ENCODE measurements at places on chromosomes 2 and 18.

GRCh38 chr2:204416236-204416635, 129.0 kb upstream of the PARD3B start:
- no peak for DNase-seq

GRCh38 chr2:229342376-229342775, 71.3 kb upstream of the PID1 start:
- DNase-seq, result no peak

DNA sequence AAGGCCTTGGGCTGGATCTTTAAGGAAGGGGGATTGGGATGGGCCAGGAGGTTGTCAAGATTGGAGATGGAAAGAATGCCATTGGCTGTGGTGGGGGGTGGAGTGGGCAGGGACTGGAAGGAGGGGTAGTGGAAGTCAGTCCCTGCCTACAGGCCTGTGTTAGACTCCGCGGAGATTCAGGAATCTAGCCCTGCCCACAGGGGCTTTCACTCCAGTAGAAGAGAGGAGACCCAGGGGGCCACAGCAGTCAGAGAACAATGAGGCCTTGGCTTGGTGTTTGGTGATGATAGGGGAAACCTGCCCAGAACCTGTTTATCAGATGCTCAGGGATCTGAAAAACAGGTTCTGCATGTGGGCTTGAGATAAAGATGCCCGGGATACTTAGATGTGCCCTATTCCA, 6.1 kb downstream of the STEAP3 start:
- DNase-seq, result no peak

GRCh38 chr2:197204519-197205250, 105.9 kb downstream of the ANKRD44 start:
- DNase-seq, result no peak

GRCh38 chr2:65901756-65902155, 469.4 kb upstream of the SPRED2 start:
- no peak for DNase-seq

GRCh38 chr2:47160660-47161059, 5.6 kb upstream of the STPG4 start:
- DNase-seq, result no peak

GRCh38 chr2:189633392-189633811, 27.9 kb upstream of the ASNSD1 start:
- DNase-seq, result no peak

- DNase-seq, result no peak
These were observed 1.4 kb downstream of the AGPS start for GRCh38 chr2:177393824-177394593.

- DNase-seq, result no peak
These were observed 485.4 kb downstream of the TNS1 start for GRCh38 chr2:217517402-217517801.

- no peak for DNase-seq
These were observed 19.4 kb upstream of the TMEM178A start for GRCh38 chr2:39646267-39646666.

GRCh38 chr18:78767648-78768071, 212.0 kb upstream of the SALL3 start:
- no peak for DNase-seq

DNA sequence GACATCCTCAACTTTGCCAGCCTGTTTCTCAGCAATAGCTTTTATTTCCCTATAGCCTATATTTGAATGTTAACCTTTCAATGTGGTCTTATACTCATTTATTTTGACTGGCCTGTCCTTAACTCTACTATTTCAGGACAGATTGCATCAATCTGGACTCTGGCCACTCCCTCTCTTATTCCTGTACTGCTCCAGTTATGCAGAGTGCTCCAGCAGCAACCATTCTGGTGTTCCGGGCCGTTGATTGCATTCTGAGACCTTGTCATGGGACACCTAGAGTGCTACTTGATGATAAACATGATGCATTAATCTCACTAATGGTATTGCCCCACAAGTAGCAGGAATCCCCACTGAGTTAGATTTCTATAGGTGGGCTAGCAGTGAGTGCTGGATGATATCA, 363.4 kb downstream of the LRRTM1 start:
- no peak for DNase-seq

- DNase-seq, result no peak
These were observed 111.6 kb downstream of the TACR1 start for GRCh38 chr2:75087736-75088135.

DNA sequence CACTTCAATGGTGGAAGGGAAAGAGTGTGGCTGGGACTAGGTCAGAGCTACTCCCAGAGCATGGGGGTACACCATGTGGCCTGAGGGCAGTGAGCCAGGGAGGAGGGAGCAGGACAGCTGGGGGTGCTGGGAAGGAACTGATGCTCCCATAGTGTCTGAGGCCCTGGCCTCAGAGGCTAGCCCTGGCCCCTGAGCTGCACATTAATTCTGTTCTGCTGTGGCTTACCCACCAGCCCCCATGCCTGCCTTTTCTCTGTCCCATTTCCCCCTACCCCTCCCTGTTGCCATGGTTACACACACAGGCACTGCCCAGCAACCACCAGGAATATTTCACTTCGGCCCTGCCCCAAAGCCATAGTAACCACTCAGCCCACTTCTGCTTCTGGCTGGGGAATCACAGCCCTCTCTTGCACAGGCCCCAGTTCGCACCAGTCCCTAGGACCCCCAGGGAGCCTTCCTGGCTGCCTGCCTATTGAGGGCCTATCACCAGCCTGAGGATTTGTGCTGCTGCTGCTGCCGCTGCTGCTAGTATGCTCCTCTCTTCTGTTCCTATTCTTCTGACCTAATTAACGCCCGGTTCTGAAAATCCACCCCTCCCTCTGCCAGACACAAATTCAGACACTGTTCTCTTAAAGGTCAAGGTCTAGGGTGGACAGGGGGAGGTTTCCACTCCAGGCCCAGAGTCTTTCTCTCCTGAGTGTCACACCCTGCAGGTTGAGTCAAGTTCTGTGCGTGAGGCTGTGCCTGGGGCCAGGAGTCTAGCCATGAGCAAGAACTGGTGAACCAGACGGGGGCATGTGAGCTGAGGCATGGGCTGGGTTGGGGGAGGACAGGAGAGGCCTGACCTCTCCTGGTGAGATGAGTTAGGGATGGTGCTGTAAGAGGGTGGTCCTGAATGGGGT, 87.1 kb upstream of the MCFD2 start:
- no peak for DNase-seq

DNA sequence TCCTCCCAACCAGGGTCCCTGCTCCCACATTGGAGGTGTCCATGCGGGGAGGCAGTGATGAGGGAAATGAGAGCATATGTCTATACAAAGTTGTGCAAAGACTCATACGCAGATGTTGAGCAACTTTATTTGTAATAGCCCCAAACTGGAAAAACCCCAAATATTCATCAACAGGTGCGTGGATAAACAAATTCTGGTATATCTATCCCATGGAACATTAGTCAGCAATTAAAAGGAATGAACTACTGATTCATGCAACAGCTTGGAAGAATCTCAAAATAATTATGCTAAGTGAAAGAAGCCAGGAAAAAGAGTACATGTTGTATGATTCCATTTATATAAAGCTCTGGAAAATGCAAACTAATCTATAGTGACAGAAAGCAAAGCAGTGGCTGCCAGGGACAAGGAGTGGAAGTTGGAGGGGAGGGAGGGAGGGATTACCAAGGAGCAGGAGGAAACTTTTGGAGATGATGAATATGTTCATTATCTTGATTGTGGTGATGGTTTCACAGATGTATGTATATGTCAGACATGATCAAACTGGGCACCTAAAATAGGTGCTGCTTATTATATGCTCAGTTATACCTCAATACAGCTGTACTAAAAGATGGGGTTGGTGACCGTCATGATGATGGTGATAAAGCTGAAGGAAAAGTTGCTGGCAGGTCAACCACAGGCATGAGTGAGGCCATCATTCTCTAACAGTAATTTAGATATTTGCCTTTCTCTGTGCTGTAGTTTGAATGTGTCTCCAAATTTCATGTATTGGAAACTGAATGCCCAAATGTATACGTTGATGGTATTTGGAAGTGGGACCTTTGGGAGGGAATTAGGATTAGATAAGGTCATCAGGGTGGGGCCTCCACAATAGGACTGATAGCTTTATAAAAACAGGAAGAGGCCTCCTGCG, 270.9 kb downstream of the CYP26B1 start:
- no peak for DNase-seq

GRCh38 chr18:74148543-74149070, 284 bp downstream of the TIMM21 start:
- DNase-seq, result no peak

DNA sequence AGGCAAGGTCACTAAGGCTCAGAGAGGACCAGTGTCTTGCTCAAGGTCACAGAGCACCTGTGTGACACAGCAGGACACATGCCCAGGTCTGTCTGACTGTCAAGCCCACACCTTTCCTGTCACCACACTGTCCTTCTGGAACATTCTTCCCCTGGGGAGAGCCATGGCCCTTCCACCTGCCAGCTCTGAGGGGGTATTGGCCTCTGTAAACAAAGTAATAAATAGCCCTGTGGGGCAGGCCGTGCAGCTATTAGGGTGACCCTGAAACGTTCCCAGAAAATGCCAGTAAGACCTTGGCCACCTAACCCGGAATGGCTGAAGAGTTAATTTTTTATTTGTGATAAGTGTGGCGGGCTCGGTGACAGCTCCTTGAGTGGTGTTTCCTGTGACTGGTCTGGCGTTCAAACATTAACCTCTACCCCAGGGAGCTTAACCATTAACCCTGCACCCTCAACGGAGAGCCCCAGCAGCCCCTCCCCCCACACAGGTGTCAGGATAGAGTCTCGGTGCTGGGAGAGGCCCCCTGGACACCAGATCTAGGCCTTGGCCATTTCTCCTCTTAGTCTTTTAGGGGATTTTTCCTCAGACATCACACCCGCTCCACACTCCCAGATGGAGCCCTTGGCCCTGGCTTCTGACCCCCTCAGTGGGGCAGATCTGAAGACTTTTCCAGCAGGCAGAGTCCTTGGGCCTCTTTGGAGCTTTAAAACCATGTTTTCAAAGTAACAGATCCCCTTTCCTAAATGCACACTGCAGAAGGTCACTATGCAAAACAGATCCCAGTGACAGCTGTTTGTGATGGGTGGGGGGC, 36.6 kb downstream of the SCTR start:
- no peak for DNase-seq

DNA sequence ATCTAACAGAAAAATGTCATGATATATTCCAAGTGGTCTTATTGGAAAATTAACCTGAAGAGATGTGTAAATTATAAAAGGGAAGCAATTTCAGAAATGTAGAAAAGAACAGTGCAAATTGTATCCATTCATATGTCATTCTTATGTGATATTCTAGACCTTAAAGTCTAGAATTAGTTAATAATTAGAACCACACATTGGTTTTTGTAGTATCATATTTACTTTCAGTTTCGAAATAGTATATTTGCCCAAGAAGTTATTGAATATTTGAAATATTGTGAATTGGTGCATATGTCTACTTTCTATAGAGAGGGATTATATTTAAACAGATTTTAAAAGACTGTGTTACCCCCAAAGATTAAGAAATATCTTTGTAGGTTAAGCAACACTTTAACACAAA, 1348.6 kb upstream of the ACVR2A start:
- no peak for DNase-seq

DNA sequence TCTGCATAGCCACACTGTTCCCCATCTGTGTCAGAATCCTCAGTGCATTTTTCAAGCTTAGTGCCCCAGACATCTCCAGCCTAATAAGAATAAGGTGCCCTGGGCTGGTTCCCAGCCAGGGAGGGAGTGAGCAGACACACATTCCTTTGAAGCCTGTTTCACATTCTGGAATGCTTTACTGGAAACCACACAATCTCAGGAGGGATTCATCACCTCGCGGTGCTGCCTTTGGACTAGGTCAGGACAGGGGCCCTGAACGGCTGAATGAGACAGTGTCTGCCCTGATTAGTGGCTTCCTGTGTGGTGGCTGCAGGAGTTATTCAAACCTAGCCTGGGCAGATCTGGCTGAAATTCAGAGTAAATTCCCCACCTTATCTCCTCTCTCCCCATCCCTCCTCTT, 108.0 kb upstream of the LDAH start:
- no peak for DNase-seq

- DNase-seq, result no peak
These were observed 1.4 kb upstream of the SERTAD2 start for GRCh38 chr2:64655018-64655664.

GRCh38 chr18:23340661-23341060, 112.4 kb upstream of the RIOK3 start:
- no peak for DNase-seq

- DNase-seq, result no peak
These were observed 32.2 kb upstream of the SPRED2 start for GRCh38 chr2:65464604-65465003.

GRCh38 chr2:142926445-142926844, 49.0 kb downstream of the KYNU start:
- DNase-seq, result no peak

DNA sequence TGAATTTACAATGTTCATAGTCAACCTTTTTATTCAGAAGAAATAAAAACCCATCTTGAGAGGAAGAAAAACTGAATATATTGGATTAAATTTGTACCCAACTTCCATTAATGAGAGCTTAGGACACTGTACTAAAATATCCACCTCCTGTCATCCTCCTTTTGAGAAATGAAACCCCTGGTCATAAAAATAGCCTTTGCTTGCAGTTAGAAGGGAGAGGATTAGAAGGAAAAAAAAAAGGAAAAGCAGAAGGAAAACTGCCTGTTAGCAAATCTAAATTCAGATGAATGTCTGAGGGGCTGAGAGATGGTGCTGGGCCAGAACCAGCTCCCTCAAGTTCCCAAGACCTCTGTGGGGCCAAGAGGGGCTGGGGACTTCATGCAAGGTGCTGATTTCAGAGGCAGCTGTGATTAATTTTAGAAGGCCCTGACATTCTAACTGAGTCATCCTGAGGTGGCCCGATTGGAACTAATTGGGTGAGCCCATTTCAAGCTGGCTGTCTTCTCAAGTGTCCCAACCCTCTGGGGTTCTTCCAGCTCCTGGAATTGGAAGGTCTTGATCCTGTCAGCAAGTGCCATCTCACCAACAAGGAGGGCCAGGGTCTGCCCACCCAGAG, 38.4 kb upstream of the BIN1 start:
- DNase-seq, result no peak

- DNase-seq, result no peak
These were observed 122.5 kb downstream of the FOXI3 start for GRCh38 chr2:88329815-88330603.

GRCh38 chr2:72936660-72937355, 19.5 kb downstream of the EMX1 start:
- no peak for DNase-seq

DNA sequence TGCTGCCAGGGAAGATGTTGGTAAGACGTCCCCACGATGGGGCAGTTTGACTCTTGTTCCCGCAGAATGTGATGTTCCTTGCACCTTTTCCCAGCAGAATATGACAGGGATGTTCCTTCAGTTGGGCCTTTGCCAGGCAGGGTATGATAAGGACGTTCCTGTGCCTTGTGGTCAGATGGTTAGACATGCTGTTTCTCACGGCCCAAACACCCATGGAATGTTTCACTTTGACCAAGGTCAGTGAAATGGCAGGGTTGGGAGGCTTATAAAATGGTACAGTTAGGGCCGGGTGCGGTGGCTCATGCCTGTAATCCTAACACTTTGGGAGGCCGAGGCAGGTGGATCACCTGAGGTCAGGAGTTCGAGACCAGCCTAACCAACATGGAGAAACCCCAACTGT, 40.3 kb upstream of the YPEL5 start:
- no peak for DNase-seq

DNA sequence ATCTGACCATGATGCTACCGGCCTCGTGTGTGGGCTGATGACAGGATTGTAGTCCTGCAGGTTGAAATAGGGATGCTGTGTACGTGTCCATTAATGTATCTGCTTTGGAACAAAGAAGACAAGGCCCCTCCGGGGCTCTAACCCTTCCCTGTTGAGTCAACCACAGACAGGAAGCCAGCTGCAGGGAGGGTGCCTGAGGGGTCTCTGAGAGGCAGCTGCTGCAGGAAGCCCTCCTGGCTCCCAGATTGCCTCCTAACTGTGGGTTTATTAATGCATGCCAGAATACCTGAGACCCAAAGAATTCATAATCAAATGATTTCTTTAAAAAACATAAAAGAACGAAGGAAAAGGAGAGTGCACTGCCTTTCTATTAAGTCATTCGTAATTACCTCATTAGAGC, 140.4 kb downstream of the CELF4 start:
- no peak for DNase-seq

Measured in stimulated activated CD8-positive, alpha-beta memory T cell treated with anti-CD3 and anti-CD28 coated beads, Interleukin-7, amount 100 ng/mL, for 4 hours (primary cell).